ENCODE measurements at places on chromosomes 5 and 9.

DNA sequence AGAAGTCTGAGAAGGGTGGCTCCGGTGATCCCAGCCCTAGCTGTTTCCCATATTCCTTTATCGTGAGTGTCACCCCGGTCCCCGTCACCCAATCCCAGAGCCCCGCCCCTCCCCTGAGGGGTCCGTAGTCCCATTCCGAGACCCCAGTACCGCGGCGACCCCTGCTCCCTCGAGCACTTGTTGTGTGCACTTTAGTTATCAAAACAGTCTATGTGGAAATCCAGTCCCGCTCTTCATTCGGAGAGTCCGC is 223 bp downstream of the LRSAM1 start:
- no peak for DNase-seq

- no peak for DNase-seq
These were observed 330.8 kb upstream of the RFX3 start for GRCh38 chr9:3856592-3856991.

DNA sequence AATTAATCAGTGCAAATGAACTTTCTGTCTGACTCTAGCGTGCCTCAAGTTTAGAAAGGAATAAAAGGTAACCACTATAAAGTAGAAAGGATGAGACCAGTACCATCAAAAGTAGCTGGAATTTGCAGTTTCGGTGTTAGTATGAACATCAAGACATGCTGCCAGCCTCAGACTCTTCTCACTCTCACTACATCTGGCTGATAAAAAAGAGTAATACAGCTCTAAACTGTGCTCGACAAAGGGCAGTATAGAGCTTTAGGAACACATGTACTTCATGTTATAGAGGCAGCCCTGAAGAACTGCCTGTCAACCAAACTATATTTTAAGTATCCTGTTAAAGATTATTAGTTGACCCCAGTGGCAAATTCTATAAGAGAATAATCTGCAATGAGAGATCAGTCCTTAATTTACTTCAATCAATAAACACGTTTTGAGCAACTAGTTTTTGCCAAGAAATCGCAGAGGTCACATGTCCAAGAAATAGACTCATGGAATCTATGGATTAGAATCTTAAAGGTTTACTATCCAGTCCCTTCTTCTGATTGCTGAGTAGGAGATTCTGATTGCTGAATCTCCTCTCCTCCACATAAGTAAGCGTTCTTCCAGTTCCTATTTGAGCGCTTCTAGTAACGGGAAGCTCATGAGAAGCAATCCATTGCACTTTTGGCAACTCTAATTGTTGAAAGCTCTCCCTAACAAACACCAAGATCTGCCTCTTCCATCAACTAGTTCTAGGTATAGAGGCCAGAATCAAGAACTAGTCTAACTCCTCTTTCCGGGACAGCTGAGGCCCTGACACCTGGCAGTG is 941 bp downstream of the XPA start:
- DNase-seq = no peak

GRCh38 chr9:131459056-131459455 is 43.7 kb upstream of the POMT1 start:
- DNase-seq = no peak

DNA sequence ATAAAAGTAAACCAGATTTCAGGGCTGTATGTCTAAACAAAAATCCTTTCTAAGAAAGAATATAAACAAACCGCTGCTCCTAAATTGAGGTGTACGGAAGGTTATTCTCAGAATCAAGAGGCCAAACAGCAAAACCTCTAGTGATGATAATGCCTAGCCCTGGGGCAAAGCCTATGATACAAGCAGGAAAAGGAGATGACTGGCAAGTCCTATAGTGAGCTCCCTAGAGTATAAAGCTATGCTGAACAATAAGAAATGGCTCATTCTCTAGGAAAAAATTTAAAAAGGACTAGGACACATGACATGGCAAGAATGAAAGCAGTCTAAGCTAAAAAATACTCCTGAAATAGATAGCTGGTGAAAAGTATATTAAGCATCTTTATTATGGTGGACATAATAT is 187.1 kb downstream of the BNC2 start:
- DNase-seq = no peak

- no peak for DNase-seq
These were observed 29.3 kb downstream of the FUBP3 start for GRCh38 chr9:130608554-130609134.

- DNase-seq = no peak
These were observed 39.3 kb upstream of the RAD23B start for GRCh38 chr9:107243742-107244141.

GRCh38 chr5:174818430-174818829 is 94.0 kb downstream of the MSX2 start:
- no peak for DNase-seq

GRCh38 chr5:179862891-179863290 is 4.3 kb upstream of the MRNIP start:
- no peak for DNase-seq

DNA sequence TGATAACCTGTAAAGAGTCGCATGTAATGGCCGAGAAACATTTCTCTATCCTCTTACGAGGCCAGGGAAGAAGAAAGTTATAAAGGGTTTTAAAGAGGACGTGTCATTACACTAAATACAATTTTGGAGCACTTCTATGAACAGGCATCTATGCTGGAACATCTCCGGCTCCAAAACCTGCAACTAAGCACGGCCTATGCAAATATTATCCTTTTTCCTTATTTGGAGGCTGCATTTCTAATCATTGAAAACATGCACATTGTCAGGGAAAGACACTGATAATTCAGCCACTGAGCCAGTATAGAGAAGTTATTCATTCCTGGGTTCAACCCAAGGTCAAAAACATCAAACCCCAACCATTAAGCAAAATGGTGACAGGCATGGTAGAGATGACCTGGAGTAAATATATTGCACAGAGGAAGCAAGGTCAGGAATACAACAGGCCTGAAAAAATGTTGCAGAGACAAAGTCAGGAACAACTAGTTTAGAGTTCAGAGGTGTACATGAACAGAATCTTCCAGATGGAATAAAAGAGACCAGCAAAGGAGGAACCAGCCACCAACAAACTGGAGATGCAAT is 674.1 kb downstream of the NR2F1-AS1 start:
- DNase-seq = no peak

DNA sequence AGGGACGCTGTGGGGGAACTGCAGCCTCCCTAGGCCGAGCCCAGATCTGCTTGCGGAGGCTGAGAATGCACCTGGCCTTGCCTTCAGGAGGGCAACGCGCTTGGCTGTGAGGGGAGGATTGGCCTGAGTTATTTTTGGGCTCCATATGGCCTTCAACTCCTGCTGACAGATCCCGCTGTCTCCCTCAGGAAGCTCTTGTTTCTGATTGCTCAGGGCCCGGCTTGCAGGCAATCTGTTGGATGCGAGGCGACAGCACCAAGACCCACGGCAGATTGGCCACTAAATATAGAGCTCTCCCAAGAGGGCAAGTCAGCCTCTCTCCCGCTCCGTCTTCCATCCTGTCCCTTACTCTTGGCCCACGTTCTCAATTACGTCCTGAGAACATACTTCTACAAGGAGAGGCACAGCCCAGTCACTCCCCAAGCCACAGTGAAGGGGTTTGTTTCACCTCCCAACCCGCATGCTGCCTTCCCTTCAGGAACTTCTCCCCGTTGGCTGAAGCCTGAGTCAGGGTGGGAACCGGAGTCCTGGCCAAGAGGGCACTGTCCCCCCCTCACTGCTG is 53.6 kb downstream of the RASGEF1C start:
- no peak for DNase-seq

GRCh38 chr5:94702729-94703128 is 84.3 kb downstream of the SLF1 start:
- DNase-seq = no peak

GRCh38 chr5:141958546-141959172 is 657 bp upstream of the PCDH12 start:
- no peak for DNase-seq
